Substantia nigra (tissue), 51 donors: ENCODE measurements at places on chromosomes 1 and 21.

- no peak for DNase-seq
Observed at GRCh38 chr1:21704145-21704544, 35.0 kb upstream of the RAP1GAP start.

- no peak for DNase-seq
Observed at GRCh38 chr1:3381901-3382300, 72.6 kb upstream of the ARHGEF16 start.

DNA sequence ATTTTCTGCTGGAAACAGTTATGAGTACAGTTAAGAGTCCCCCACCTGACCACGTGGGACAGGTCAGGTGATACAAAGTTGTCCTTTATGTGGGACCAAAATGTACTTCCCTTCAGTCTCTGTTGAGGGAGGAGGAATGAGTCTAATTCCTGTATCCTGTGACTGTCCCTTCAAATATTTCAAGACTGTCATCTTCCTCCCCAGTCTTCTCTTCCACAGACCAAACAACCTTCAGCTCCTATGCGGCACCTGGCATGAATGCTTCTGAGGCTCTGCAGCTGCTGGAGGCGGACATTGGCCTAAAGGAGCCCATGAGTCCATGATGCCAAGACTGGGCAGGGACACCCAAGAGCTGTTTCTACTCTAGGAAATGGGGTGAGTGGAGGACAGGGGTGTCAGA, 72.1 kb upstream of the SIM2 start:
- no peak for DNase-seq

DNA sequence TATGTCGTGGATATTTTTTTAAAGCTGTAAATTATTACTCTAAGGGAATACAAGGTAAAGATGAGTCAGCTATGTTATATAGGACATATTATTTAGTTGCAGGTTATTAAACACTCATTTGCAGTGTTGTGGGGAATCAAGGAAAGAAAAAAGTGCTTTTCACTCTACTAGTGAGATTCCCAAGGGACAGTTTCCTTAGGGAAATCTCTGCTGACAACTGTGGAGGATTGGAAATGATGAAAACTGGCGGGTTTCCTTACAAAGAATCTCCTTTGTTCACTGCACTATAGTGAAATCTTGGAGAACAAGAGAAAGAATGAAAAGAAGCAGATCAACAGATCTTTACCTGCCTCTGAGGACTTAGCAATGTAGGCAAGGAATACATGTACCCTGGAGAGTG, 24.5 kb upstream of the TRIM45 start:
- DNase-seq = no peak

DNA sequence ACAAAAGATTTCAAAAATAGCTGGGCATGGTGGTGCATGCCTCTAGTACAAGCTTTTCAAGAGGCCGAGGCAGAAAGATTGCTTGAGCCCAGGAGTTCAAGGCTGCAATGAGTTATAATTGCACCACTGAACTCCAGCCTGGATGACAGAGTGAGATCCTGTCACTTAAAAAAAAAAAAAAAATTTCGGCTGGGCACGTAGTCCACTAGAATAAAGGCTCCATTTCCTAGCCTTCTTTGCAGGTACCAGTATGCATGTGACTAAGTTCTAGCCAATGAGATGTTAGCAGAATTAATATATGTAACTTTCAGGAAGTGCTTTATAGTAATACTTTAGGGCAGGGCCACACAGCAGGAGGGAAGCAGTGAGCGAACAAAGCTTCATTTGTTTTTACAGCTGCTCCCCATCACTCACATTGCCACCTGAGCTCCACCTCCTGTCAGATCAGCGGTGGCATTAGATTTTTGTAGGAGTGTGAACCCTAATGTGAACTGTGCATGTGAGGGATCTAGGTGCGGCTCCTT, 28.8 kb upstream of the SYDE2 start:
- DNase-seq = no peak

DNA sequence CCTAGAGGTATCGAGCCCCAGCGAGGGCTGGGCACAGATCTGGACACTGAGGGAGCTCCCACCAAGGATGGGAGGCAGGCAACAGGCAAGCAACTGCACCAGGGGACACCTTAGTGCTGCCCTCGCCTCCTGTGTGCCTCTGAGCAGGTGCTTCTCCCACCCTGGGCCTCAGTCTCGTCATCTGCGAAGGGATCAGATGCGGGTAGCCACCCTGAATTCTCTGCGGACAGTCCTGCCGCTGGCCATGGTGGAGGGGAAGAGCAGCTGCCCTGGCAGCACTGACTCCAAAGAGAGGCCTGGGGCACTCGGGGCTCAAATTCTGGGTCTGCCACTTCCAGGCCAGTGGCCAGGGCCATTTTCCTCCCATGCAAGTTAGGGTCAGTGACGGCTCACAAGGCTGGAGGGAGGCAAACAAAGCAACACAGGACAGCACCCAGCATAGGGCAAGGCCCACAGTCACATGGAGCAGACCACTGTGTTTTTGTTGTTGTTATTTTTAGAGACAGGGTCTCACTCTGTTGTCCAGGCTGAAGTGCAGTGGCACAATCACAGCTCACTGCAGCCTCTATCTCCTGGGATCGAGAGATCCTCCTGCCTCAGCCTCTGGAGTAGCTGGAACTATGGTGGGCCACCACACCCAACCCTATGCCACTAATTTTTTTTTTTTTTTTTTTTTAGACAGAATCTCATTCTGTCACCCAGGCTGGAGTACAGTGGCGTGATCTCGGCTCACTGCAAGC, 7.1 kb upstream of the SDC3 start:
- no peak for DNase-seq

GRCh38 chr1:195462646-195463045, 1145.6 kb downstream of the KCNT2 start:
- DNase-seq = no peak

DNA sequence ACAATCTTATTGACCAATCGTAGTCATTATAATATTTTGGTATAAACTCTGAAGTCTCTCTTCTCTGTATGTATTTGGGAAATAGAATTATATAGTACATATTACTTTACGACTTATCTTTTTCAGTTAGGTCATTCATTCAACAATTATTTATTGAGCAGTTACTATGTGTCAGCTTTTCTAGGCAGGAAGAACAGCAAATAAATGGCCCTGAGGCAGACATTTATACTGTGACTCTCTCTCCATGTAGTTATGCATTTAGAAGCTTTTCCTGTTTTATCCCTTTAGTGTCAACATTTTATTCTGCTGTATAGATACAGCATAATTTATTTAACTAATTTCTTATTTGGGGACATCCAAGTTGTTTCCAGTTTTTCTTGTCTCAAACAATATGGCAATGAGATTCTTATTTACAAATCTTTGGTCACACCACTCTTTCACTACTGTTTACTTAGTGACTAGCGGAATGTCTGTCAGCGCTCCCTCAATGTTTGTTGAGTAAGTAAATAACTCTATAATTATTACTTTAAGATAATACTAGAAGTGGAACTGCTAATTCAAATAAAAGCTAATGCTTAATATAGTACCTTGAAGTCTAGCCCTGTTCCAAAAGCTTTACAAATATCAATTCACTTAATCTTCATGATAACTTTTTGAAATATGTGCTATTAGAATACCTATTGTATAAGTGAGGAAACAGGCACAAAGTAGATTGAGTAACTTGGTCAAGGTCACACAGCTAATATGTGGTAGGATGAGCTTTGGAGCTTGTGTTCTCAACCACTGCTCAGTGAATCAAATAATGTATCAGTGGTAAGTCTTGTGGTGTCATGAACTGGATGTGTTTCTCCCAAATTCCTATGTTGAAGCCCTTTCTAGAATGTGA, 465.6 kb downstream of the SIPA1L2 start:
- no peak for DNase-seq

DNA sequence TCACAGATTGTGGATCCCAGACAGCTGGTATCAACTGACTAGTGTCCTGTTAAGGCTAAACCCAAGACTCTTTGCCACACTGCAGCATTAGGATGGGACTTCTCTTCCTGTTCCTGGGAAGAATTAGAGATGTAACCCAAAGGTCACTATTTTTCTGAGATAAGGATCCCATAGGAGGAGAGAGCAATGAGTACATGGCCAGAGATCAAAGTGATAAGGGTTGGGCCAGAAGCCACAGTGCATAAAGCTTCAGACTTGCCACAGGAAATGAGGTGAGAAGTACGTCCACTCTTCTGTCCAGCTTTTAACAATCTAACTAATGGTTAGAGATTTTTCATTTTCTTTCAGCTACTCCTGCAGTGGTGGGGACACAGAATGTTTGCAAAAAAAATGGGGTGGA, at the start of gene HSD3B1:
Gene HSD3B1 (plus strand): TSS at position 270 of the 400 bp plus-strand sequence. CDS start 267 bp downstream, outside the sequence.
- no peak for DNase-seq

- DNase-seq = no peak
Observed at GRCh38 chr1:4045397-4046010, 145.4 kb upstream of the C1orf174 start.

DNA sequence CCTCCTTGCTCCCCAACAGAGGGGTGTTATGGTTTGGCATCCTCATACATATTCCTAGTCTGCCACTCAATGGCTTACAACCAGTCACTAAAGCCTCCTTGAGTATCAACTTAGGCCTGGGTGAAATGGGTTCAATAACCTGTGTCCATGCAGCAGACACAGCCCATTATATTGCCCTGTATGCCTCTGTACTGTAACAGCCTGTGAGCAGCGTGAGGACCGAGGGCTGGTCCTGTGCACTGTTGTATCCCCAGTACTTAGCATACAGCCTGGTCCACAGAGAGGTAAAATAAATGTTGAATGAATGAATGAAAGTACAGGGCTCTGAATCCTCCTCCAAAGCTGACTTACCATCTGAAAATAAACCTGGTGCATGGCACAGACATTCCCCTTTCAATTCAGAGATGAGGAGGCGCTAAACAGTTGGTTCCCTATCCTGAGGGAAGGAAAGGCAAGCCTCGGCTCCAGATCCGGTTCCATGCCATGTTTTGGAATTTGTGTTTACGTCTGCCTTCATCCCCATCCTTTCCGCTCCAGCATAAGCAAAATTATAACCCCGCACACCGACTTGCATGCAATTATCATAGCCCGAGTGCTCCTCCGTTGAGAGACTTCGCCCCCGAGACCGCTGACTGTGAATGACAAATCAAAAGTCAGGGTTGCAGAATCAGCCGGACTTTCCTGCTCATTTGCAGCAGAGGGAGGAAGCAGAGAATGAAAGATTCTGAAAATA, 45.0 kb upstream of the DNAJC6 start:
- DNase-seq = peak; percentile 42

GRCh38 chr1:47418681-47419325, 2.7 kb downstream of the FOXE3 start:
- DNase-seq = no peak

- no peak for DNase-seq
Observed at GRCh38 chr1:82788660-82789059, 987.9 kb downstream of the ADGRL2 start.

DNA sequence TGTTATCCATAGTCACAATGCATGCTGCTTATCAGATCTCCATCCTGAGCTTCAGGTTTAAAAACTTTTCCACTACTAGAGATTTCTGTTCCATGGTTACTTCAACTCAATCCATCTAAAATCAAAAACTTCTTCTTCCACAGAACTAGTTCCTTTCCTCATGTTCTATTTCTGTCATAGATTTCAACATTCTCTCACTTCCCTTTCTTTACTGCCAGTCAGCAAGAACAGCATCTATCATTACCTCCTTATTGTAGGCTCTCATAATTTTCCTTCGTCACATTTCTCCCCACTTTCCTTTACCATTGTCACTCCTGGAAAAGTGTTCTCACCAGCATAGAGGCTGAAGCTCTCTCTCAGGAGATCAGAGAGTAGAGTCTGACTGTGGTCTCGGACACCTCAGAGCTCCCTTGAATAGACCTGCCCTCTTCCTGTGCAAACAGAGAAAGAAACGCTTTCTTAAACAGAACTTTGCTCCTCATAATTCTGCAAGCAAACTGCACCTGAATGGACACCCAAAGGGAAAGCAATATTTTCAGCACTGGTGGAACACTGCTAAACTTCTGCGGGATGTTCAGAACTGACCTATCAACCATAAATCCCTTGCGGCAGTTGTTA, 48.7 kb upstream of the KIRREL1 start:
- no peak for DNase-seq

DNA sequence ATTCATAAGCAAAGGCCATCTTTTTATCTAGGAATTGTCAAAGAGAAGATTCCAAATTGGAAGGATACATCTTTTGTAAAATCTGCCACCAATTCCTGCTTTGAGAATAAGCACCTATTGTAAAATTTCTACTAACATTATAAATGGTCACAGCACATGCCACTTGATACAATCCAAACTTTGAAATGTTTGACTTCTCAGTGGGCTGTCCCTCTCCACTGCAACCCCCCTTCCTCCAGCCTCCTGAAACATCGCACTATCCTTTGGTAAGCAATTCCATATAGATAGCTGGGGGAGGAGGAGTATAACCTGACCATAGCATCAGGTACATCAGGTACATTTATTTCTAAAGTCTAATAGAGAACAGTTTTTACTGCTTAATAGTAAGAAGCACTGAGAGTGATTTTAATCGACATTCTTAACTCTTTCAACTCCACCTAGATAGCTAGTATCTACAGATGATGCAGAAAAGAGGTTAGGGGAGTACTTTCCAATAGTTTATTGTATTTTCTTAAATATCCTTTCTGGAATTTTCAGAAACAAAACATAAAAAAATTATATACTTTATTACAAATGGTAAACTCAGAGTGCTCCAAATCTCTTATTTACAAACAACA, 2.9 kb downstream of the JUN start:
- peak; percentile 2 for DNase-seq

- DNase-seq = no peak
Observed at GRCh38 chr21:38455403-38455802, 42.9 kb downstream of the ERG start.

GRCh38 chr21:17976691-17977090, 157.5 kb upstream of the C21orf91 start:
- DNase-seq = no peak

- no peak for DNase-seq
Observed at GRCh38 chr1:115536279-115536816, 105.4 kb upstream of the VANGL1 start.

GRCh38 chr1:198749279-198749678, 110.4 kb downstream of the PTPRC start:
- DNase-seq = no peak

DNA sequence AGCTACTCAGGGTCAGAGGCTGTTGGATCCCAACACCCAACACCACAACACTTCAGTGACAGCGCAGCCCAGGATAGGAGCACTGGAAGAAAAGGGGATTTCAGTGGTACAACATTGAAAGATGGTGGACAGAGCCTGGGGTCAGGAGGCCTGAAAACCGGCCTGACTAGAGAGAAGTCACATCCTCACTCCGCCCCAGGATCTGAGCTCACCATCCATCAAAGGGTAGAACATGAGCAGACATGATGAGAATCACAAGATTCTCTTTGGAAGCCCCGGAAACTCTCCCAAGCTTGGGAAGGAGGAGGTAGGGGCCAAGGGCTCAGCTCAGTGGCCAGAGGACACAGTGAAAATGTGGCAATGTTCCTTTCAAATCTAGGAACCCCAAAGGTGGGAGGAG, 271.3 kb downstream of the NPHP4 start:
- DNase-seq = no peak

DNA sequence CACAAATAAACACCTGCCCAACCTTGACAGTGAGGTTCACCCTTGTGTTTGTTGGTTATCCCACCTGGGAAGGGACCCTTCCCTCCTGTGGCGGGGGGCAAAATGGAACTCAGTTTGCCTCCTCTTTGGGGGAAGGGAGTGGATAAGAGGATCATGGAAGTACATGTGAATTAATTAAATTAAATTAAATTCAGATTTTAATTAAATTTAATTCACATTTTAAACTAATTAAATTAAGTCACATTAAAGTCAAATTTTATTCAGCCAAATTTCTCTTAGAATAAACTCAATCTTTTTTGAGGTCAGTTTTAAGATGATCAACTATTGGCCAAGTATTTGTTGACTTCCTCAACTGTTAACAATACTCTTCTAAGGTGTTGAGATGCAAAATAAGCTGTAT, 252.4 kb upstream of the AJAP1 start:
- DNase-seq = no peak

GRCh38 chr1:27007909-27008582, 4.6 kb downstream of the TENT5B start:
- no peak for DNase-seq
